NB4 (cell line): ENCODE measurements at places on chromosomes 7 and 10.
A peak's percentile ranks its signal among the peaks of the same experiment; 100 is the strongest.

DNA sequence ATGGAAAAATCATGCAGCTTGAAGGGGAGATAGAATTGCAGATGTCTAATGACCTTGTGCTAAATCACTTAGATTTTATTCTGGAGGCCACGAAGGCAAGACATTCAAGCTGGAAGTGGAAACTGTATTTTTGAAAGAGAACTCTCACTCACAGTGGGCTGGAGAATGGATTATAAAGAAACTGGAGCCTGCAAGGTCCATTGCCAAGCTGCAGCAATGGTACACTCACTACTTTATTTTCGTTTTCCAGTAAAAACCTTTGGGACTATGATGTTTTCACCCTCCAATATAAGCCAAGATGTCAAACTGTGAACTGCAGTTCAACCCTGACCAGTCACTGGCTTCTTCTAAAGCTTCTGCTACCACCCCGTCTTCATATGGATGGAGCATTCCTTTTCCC is 62.0 kb downstream of the SKIDA1 start:
- no peak for DNase-seq

DNA sequence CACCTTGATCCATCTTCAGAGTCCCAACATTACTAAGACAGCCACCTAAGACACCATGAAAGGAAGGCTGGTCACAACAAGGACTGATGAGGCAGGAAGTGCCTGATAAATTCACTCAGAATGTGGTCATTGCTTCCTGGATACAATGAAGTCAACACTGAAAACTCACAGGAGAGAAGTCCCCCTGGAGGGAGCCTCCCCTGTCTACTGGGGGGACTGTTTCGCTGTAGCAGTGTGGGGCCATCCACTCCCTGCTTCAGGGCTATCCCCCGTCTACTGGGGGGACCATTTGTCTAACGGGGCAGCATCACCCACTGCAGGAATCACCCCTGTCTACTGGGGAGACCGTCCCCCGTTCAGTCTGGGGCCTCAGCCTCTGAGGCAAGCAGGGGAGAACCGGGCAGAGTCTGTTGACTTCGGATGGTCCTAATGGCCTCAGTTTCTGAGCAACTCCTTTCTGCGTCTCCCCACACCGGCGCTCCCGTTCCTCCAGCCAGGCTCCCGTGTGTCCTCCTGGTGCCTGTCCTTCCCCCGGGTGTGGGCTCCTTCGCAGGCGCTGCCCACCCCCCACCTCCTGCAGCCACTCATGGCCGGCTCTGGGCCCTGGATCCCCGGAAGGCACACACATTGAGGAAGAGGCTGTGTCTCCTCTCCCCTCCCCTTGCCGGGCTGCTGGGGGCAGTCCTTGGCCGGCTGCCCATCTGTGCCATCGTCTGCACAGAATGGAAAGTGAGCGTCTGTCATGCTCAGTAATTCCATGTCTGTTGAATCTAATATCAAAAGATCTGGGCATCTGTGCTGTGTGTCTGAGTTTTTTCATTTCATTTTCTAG is 59.9 kb upstream of the DNAJB6 start:
- peak; percentile 64 for DNase-seq

- DNase-seq = no peak
Measured at GRCh38 chr7:150425670-150426069, 24.8 kb upstream of the GIMAP8 start.

DNA sequence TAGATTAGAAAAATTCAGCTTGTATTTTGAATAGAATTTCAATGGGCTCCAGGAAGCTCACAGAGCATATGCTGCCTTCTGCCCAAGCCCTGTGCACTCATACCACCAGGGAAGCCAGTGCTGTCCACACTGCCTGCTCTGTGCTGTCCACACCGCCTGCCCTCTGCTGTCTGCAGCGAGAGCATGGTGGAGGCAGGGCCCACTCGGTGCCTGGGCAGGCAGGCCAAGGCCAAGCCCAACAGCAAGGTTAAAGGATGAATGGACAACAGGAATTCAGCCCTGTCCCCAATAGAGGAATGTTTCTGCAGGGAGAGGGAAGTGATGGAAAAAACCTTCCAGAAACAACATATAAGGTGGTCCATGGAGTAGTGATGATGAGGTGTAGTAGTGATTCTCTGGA is 146.8 kb downstream of the GFRA1 start:
- no peak for DNase-seq

DNA sequence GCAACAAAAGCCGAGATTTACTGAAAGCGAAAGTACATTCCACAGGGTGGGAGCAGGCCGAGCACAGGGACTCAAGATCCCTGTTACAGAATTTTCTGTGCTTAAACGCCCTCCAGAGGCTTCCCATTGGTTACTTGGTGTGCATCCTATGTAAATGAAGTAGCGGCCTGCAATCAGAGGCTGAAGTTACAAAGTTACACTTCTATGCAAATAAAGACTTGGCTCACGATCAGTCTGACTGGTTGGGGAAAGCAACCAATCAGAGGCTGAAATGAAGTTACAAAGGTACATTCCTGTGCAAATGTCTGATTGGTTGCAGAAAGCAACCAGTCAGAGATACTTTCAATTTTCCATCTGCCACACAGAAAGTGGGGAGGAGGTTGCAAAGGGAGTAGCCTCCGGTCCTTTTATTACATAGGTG is 4.1 kb downstream of the ACBD7 start:
- no peak for DNase-seq

DNA sequence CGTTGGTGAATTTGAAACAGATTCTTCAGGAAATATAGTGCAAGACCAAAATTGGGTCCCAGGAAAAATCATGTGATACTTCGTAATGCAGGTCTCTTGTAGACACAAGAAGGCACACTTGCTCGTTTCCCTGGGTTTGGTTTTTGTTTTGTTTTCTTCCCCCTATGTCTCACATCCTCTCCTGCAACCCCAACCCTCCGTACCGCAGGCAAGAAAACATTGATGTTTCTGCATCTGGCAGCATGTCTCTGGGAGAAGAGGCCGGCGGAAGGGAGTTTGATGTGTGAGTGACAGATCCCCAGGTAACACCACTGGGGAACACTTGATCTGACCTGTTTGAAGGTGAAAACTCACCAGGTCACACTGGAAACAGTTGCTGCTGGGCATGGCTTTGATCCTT is 718.5 kb downstream of the AUTS2 start:
- no peak for DNase-seq

- no peak for DNase-seq
Measured at GRCh38 chr7:5231811-5232484, 41.9 kb downstream of the WIPI2 start.

- peak; percentile 37 for DNase-seq
Measured at GRCh38 chr10:9342885-9343570, 1288.5 kb downstream of the GATA3 start.

GRCh38 chr10:61857746-61858145 is 43.8 kb upstream of the ARID5B start:
- no peak for DNase-seq

GRCh38 chr10:116130006-116130405 is 143.0 kb downstream of the GFRA1 start:
- no peak for DNase-seq

DNA sequence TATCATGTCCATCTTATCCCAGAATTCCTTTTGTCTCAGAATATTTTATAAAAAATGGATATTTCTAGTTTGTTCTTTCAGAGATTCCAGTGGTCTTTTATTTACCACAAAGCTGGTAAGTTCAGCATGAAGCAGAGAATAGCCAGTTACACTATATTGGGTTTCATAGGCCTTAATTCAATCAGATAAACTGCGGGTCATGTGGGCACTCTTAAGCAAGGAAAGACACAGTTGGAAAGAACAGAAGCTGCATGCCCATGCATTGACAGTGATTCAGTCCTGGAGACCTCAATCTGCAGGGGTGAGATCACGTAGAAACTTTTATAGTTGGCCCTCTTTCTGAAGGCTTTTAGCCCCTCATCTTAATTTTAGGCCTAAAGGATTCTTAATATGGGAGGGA is 281.3 kb upstream of the IGFBP3 start:
- no peak for DNase-seq

DNA sequence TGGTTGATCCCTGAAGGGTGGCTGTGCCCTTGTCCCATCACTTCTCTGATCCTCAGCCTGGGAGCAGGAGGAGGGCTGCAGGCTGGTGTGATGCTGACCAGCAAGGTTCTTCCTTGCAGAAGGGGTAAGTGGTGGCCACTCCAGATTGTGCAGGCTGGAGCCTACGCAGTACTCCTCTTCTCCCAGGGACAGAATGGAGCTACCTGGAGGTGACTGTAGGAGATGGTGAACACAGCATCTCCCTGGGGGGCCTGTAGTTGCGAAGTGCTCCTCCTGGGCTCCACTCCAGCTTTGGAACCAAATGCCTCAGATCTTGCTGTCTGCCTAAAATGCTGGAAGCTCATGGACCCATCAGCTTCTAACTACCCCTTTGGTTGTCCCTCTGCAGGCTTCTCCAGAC is 323.6 kb upstream of the PODXL start:
- no peak for DNase-seq

DNA sequence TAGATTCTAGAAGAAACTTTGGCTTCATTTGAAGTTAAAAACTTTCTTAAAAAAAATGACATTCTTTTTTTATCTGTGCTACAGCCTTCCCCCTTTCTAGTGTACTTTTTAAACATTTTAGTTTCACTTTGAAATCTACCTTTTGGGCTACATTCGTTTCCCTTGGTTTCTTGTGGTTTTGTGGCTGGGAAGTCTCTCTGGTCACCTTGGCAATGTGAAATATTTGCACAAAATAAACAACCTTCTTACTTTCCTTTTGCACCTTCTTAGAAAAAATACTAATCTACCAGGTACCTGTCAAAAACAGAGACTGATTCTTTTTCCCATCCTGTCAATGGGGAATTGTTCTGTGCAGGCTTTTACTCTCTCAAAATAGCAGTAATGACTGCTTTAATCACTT is 350.2 kb downstream of the GATA3 start:
- DNase-seq = no peak

GRCh38 chr7:43782768-43783555 is 24.5 kb downstream of the BLVRA start:
- no peak for DNase-seq

GRCh38 chr10:58839771-58840170 is 327.1 kb downstream of the BICC1 start:
- DNase-seq = no peak

- DNase-seq = no peak
Measured at GRCh38 chr7:46847126-46847525, 734.8 kb downstream of the TNS3 start.

GRCh38 chr7:45295222-45295621 is 137.6 kb downstream of the RAMP3 start:
- no peak for DNase-seq

DNA sequence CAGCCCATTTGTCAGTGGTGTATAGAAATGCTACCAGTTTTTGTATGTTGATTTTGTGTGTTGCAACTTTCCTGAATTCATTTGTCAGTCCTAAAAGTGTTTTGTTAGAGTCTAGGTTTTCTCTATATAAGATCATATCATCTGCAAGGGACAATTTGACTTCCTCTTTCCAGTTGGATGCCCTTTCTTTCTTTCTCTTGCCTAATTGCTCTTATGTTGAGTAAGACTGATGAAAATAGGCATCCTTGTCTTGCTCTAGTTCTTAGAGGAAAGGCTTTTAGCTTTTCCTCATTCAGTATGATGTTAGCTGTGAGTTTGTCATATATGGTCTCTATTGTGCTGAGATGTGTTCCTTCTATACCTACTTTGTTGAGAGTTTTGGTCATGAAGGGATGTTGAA is 161.7 kb upstream of the TPK1 start:
- peak; percentile 50 for DNase-seq

DNA sequence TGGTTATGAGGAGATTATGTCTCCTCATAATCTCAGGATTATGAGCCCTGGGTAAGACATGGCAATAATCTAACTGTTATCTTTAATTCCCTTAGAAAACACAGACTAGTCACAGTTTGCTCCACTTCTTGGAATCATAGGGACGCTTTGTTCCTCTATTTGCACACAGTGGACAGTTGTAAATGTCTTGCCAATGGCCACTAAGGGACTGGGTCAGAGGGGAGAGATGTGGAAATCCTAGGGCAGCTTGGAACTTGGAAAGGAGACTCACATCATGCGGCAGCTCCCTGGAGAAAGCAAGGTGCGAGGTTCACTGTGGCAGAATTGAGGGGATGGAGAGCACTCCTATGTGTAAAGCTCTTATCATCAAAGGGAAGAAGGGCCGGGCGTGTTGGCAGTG is 266.1 kb downstream of the PRPF18 start:
- no peak for DNase-seq

DNA sequence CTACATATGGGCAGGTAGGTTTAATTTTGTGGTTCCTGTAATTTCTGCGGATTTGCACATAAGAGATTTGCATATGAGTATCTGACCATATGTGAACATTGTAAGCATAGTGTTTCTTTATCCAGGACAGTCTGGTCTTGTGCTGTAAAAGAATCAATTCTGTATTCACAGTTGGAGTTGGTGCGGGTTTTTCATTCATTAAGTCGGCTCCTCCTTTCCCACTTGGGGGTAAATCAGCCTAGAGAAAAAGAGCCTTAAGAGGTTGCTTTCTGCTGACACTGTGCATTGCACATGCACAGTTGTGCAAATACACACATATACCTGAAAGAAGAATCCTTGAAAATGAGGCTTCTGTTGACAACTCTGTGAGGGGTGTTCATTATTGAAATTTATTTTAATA is 6.1 kb upstream of the CYP26C1 start:
- DNase-seq = no peak

DNA sequence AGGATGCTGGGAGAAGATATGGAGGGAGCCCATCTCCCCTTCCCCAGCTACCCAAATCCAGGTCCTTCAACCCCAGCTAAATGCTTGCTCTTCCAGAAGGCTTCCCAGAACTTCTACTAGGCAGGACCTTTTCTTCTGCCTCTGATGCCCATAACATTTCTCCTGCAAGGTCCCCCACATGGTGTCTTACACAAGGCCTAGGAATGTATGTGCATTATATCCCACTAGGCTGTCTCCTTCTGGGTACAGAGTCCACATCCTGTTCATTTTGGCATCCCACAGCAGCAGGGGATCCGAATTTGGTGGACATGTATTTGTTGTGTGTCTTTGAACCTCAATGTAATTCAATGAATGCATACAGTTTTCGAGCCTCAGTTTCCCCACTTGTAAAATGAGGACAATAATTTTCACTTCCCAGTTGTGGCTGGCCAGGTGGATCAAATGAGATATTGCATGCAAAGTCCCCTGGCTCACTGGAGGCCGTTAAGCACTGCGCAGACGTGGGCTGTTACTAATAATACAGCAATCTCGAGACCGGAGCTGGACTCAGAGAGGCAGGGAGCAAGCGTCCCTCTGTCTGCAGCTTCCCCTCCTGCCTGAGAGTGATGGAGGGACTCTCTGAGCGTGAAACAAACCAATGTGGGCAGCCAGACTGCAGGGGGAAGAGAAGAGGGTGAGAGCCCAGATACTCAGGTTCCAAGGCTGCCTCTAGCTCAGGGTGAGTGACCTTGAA is 18.6 kb upstream of the YWHAG start:
- no peak for DNase-seq

GRCh38 chr7:136184719-136185118 is 207.6 kb upstream of the MTPN start:
- DNase-seq = no peak

DNA sequence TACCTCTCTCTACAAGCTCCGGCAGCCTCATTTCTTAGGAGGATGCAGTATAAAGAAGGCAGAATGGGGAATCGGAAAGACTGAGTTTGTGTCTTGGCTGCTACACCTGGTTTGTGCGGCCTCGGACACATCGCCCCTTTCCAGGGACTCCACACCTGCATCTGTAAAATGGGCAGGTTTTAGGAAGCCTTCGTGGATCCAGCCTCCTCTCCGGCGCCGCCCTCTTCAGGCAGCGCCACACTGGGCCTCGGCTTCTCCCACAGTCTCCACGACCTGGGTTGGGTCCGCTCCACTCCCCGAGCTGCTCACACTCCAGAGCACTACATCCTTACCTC is 341 bp downstream of the GOT1 start:
- DNase-seq = no peak
